Activated CD4-positive, alpha-beta memory T cell treated with anti-CD3 and anti-CD28 coated beads, Interleukin-2, amount 10 ng/mL, durations not matched to agents 7 days and 5 days (primary cell): ENCODE measurements at places on chromosomes 3 and 15.

DNA sequence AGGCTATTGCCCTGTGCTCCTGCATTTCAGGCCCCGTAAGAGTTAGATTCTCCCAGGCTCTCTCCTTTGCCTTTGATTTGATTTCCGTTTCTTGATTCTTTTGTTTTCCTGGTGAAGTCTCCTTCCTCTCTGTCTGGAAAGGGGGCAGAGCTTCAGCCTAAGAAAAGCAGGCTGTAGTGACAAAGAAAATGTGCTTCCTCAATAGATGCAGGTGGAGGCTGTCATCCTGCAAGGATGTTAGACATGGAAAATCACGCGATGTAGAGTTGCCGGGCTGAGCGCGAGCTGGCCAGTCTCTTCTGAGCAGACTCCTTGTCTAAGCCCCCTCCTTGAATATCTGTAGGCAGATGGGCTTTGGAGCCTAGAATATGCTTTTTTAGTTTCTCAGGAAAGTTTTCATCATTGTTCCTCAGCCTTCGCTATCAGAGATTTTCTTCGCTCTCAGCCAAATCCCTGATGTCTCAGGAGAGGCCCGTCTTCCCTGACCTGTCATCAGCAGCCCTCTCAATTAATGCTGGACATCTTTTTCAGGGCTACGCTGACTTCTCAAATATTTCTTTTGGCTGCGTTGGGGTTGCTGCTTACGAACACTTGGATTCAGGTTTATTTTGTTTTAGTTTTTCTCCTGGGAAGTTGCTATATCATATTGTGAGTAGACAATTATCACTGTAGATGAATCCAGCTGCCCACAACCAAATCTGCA lies 163.6 kb downstream of the ITPR1 start:
- no peaks in the 10 kb centered on the region for H3K27me3 ChIP-seq
- DNase-seq: no peak

DNA sequence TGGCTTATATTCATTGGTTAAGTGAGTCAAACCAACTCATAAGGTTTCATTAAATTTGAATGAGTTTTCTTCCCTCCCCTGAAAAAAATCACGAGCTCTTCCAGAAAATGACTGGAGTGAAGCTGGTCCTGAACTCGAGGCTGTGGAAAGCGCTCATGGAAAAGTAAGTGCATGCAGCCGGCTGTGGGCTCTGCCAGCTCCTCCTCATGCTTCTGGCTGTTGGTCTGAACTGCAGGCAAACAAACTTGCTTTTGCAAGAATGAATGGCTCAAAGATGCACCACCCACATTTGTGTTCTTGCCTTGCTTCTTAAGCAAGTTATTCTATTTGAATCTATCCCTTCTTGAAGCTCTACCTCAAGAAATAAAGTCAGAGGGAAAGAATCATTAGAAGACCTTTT lies 6.2 kb downstream of the ETV5 start:
- peaks cover 76% of the 10 kb centered on the region for H3K27me3 ChIP-seq
- H3K4me1 ChIP-seq: peaks cover 7% of the 10 kb centered on the region
- no peak overlapping the region for H3K27ac ChIP-seq
- H3K4me3 ChIP-seq: no peak overlapping the region
- no peak for DNase-seq

DNA sequence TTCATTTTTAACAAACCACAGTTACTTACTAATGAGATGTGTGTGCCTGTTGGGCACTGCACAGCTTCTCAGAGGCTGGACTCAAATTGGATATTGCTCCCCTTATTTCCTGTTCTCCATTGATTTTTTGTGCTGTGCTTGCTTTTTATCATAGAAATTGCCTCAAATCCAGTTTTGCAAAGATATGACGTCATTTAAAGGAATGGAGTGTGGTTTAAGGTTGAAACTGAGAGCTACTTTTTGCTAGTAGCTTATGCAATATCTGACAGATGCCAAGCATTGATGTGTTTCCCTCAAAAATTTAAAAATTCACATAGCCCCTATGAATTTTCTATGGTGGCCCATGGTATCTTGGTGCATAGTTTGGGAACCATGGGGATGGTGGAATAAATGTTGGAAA lies 67.7 kb upstream of the ROPN1 start:
- no peaks in the 10 kb centered on the region for H3K36me3 ChIP-seq
- peaks cover 28% of the 10 kb centered on the region for H3K27me3 ChIP-seq
- no peaks in the 10 kb centered on the region for H3K4me1 ChIP-seq
- H3K27ac ChIP-seq: no peak overlapping the region
- no peak overlapping the region for H3K4me3 ChIP-seq
- no peak for DNase-seq

DNA sequence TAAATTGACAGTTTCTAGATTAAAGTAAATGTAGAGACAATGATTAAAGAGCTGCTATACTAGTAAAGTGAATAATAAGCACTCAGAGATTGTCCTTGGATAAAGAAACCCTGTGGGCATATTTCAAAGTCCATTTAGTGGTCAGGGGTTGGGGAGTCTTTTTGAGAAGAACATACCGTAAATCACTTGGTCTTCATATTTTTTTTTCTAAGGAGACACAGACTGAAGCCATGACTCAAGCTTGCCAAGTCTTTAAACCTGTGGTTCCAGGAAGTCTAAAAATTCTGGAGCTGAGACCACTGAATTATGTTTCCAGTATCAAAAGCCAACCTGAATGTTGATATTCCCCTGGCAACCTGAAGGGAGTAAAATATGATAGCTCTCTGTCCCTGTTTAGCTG lies 171.0 kb downstream of the TPRG1 start:
- H3K4me3 ChIP-seq: no peak overlapping the region
- H3K27ac ChIP-seq: no peak overlapping the region
- H3K4me1 ChIP-seq: no peaks in the 10 kb centered on the region

- peaks cover 38% of the 10 kb centered on the region for H3K4me1 ChIP-seq
- peaks cover 8% of the 10 kb centered on the region for H3K27me3 ChIP-seq
- no peak for DNase-seq
- H3K4me3 ChIP-seq: peak overlapping the region; percentile 7
Observed at GRCh38 chr3:194300382-194300758, 50.8 kb downstream of the CPN2 start.

GRCh38 chr15:36691579-36692357 lies 112.3 kb downstream of the CDIN1 start:
- no peaks in the 10 kb centered on the region for H3K4me1 ChIP-seq
- no peak overlapping the region for H3K27ac ChIP-seq
- no peaks in the 10 kb centered on the region for H3K36me3 ChIP-seq
- no peak for DNase-seq
- H3K27me3 ChIP-seq: no peaks in the 10 kb centered on the region
- no peak overlapping the region for H3K4me3 ChIP-seq

DNA sequence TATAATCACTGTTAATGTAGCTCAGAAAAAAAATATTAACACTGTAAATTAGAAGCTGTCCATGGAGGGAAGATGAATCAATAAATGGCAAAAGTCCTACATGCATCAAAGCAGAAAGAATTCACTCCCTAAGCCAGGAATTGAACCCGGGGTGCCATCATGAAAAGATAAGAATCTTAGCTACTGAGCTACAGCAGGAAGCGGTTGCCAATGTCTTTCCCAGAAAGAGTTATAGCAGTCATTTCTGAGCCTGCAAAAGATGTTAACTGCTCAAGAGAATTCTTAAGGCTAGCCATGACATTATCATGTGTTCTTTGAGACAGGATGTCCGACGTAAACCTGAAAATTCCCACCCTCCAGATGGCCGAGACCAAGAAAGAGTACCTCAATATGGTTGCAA lies 47.4 kb upstream of the MKRN3 start:
- no peak for DNase-seq
- H3K4me1 ChIP-seq: no peaks in the 10 kb centered on the region
- no peaks in the 10 kb centered on the region for H3K36me3 ChIP-seq

- no peak overlapping the region for H3K27ac ChIP-seq
- H3K36me3 ChIP-seq: no peaks in the 10 kb centered on the region
- H3K27me3 ChIP-seq: peaks cover 27% of the 10 kb centered on the region
- DNase-seq: no peak
- no peak overlapping the region for H3K4me3 ChIP-seq
Observed at GRCh38 chr3:171028779-171029232, 2.3 kb upstream of the SLC2A2 start.

GRCh38 chr3:115275896-115276295 lies 128.8 kb upstream of the ZBTB20 start:
- no peaks in the 10 kb centered on the region for H3K36me3 ChIP-seq
- peaks cover 7% of the 10 kb centered on the region for H3K4me1 ChIP-seq
- no peak overlapping the region for H3K4me3 ChIP-seq

GRCh38 chr3:29141197-29141917 lies 139.5 kb upstream of the RBMS3 start:
- DNase-seq: no peak
- H3K36me3 ChIP-seq: no peaks in the 10 kb centered on the region
- no peak overlapping the region for H3K4me3 ChIP-seq
- no peaks in the 10 kb centered on the region for H3K4me1 ChIP-seq
- H3K27ac ChIP-seq: no peak overlapping the region

DNA sequence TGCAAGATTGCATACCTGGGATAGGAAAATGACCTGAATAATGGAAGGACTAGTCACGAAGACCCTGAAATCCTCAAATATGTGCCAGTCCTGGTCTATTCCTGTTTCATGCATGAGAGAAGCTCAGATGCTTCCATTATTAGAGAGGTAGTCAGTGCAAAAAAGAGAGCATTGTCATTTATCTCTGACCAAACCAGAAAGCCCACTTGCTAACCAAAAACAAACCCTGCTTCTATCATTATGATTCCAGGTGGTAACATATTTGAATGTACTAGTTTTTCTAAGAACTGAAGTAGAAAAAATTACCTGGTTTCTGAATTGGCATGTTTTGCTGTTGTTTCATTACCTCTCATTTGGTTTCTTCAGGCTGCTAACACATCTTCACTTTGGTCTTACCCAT lies 160.8 kb upstream of the MANF start:
- no peak overlapping the region for H3K27ac ChIP-seq
- DNase-seq: no peak
- H3K4me1 ChIP-seq: peaks cover 5% of the 10 kb centered on the region
- no peak overlapping the region for H3K4me3 ChIP-seq

DNA sequence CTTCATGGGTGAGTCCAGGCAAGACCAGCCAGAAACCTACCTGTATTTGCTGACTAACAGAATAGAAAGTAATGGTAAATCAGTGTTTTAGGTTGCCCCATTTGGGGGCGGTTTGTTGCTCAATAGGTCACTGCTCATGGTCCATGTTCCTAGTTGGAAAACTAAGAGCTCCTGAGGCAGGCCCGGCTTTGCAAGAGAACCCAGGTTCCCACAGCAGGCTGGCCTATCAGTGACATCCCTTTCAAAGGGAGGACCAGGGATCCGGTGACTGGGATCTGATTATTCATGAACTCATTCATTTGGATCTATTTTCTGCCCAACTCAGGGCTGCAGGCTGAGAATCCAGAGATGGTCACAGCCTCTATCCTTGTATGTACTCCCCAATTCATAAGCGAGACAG lies 163.9 kb downstream of the WNT7A start:
- H3K27ac ChIP-seq: no peak overlapping the region
- no peaks in the 10 kb centered on the region for H3K36me3 ChIP-seq
- no peaks in the 10 kb centered on the region for H3K27me3 ChIP-seq
- no peak for DNase-seq

GRCh38 chr3:3628676-3629328 lies 170.4 kb upstream of the LRRN1 start:
- H3K4me3 ChIP-seq: no peak overlapping the region
- H3K36me3 ChIP-seq: no peaks in the 10 kb centered on the region
- no peaks in the 10 kb centered on the region for H3K4me1 ChIP-seq
- H3K27ac ChIP-seq: no peak overlapping the region
- DNase-seq: no peak
- H3K27me3 ChIP-seq: no peaks in the 10 kb centered on the region

- peaks cover 11% of the 10 kb centered on the region for H3K4me1 ChIP-seq
- no peak overlapping the region for H3K4me3 ChIP-seq
- no peaks in the 10 kb centered on the region for H3K36me3 ChIP-seq
- no peak overlapping the region for H3K27ac ChIP-seq
Observed at GRCh38 chr15:51067510-51067909, 27.2 kb downstream of the TNFAIP8L3 start.

- peaks cover 8% of the 10 kb centered on the region for H3K27me3 ChIP-seq
- no peak for DNase-seq
- H3K27ac ChIP-seq: no peak overlapping the region
- no peak overlapping the region for H3K4me3 ChIP-seq
- H3K4me1 ChIP-seq: peaks cover 10% of the 10 kb centered on the region
- no peaks in the 10 kb centered on the region for H3K36me3 ChIP-seq
Observed at GRCh38 chr3:129207479-129207878, 23.8 kb upstream of the CNBP start.

GRCh38 chr15:27127815-27128570 lies 157.0 kb downstream of the GABRG3 start:
- H3K4me1 ChIP-seq: no peaks in the 10 kb centered on the region
- H3K27ac ChIP-seq: no peak overlapping the region
- no peaks in the 10 kb centered on the region for H3K27me3 ChIP-seq
- no peaks in the 10 kb centered on the region for H3K36me3 ChIP-seq
- DNase-seq: no peak
- H3K4me3 ChIP-seq: no peak overlapping the region

- H3K36me3 ChIP-seq: peaks cover 13% of the 10 kb centered on the region
- no peak overlapping the region for H3K4me3 ChIP-seq
- no peaks in the 10 kb centered on the region for H3K27me3 ChIP-seq
- no peaks in the 10 kb centered on the region for H3K4me1 ChIP-seq
Observed at GRCh38 chr3:57856675-57857074, 100.6 kb downstream of the SLMAP start.

DNA sequence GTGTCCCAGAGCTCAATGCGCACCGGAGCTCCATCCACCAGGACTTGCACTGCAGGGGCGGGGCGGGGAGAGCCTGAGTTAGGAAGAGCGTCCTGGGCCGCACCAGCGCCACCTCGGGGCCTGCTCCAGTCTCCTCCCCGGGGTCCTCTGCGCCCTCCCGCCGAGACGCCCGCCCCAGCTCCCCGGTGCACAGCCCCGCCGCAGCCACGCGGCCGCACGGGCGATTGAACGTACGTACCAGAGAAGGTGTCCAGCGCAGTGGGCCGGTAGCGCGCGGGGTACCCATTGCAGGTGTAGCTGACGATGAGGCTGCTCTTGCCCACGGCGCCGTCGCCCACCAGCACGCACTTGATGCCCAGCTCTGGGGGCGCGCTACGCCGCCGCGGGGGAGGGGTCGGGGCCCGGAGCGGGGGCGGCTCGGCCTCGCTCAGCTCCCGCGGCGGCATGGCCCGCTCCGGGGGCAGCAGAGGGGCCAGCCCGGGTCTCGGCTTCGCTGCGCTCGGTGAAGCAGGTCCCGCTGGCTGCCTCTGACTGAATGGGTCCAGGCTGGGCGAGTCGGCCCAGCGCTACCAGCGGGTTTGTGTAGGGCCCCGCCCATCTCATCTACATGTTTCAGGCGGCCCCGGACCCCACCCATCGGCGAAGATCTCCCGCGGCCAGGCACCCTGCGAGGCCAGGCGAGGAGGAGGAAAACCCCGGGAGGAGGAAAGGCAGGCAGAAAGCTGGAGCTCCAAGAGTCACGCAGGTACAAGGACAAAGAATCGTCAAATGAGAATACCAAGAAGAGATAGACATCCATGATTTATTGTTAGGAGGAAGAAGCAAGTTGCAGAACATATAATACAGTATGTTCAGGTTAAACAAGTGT lies at the start of gene RHOV:
Gene RHOV, minus strand, starts transcription at position 541 of the 868 bp plus-strand sequence. Its CDS starts 95 bp downstream, at position 446.
- peaks cover 20% of the 10 kb centered on the region for H3K4me1 ChIP-seq
- DNase-seq: peak; percentile 44
- H3K27me3 ChIP-seq: peaks cover 27% of the 10 kb centered on the region
- peak within 1 kb of the TSS; percentile 69 for H3K4me3 ChIP-seq
- no peaks in the 10 kb centered on the region for H3K36me3 ChIP-seq
